ENCODE measurements at places on chromosomes 2 and 18.
A peak's percentile ranks its signal among the peaks of the same experiment; 100 is the strongest.

- no peak for DNase-seq
Measured at GRCh38 chr2:201913201-201913600, 106.9 kb downstream of the CDK15 start.

DNA sequence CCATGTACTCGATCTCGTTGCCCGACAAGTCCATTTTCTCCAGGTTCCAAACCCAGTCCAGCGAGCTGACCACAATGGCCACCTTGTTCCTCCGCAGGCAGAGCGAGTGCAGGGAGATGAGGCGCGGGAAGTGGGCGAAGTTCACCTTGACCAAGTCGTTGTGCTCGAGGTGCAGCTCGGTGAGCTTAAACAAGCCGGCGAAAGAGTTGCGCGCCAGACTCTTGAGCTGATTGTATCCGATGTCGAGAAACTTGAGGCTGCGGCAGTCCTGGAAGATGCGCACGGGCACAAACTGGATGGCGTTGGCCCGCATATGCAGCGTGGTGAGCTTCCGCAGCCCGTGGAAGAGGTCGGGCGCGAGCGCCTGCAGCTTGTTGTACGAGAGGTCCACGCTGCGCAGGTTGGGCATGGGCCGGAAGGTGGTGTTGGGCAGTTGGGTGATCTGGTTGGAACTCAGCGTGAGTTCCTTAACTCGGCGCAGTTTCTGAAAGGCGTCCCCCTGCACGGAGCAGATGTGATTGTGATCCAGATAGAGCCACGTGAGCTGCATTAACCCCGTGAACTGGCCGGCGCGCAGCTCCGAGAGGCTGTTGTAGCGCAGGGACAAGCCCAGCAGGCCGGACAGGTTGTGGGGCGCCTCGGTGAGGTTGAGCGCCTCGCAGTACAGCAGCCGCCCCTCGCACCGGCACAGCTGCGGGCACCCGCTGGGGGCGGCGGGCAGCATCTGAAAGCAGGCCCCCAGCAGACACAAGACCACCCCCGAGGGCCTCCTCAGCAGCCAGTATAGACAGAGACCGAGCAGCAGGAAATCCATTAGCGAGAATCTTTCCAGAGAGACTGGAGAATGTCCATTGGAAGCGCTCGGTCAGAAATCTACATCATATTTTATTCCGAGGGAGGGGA lies 1.3 kb downstream of the LRRTM1 start:
- no peak for DNase-seq

GRCh38 chr18:36181441-36181840 lies 5.9 kb upstream of the MOCOS start:
- no peak for DNase-seq

DNA sequence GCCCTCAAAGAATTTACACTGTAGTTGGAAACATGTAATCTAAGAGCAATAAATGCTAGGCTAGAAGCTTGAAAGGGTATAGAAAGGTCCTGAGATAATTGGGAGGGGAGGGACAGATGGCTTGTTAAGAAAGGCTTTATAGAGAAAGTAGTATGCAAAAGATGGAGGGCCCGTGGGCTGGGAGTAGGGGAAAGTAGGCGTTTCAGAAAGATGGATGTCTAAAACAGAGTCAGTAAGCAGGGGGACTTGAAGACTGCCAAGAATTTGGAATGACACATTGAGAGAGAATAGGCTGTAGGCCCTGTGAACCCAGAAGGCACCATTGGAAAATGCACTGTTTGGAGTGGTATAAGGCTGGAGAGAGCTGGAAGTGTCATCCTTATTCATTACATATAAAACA lies 822 bp downstream of the PSMG2 start:
- peak; percentile 39 for DNase-seq

DNA sequence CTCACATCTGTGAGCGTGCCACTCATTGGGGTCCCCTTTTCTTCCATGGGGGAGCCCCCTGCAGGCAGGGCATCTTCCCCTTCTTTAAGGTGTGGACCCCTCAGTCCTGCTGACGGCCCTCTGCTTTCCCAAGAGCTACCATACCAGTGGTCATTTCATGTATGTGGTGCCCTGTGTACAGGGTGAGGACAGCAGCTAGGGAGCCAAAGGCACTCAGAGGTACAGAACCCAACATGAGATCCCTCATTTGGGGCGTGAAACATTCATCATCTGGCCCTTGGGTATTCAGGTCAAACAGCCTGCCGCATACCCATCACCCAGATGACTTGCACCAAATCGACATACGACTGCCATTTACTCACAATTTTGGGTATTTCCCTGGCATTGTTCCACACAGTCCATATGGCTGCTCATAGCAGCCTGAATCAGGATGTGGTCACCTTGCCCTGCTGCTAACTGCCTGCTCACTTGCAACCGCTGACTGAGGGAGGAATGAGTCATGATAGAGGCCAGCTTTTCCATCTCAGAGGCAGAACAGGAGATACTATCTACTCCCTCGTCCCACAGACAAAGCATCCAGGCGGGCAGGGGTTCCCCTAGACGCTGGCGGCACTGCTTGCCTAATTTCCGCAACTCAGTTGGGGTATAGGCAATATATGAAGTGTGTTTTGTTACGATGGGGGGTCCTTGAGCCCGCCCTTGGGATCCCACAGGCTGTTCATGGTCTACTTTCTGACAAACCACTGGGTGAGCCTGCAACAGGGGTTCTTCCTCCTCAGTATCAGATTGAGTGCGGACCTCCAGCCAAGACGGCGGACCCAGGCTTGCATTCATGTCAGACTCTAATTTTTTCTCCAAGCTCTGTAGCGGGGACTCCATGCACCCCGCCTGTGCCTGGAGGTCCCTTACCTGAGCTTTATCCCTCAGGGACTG lies 228.6 kb downstream of the SATB2 start:
- peak; percentile 19 for DNase-seq

- no peak for DNase-seq
Measured at GRCh38 chr2:10375570-10376281, 72.4 kb downstream of the ODC1 start.

GRCh38 chr2:191688934-191689695 lies 11.2 kb downstream of the NABP1 start:
- DNase-seq: no peak
